NCI-H1930 (cell line): ENCODE measurements at places on chromosomes 4 and X.

GRCh38 chr4:153791746-153792617 lies 3.1 kb upstream of the SFRP2 start:
- DNase-seq, result peak; percentile 61

DNA sequence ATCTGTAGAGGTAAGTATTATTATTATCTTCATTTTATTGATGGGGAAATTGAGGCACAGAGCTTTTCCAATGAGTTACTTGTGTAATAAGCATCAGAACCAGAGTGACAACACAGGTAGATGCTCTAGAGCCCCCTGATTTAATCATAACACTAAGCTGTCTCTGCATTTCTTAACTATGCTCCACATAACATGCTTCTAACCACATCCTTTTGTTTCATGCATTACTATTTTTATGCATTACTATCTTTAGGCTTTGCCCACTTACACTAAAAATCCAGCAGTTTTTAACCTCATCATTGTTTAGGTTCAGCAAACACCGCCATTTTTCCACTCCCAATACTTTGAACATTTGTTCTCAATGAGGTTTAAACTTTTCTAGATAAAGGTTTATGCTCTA lies 1900.8 kb upstream of the PCDH10 start:
- DNase-seq, result no peak

- no peak for DNase-seq
Observed at GRCh38 chr4:158004101-158004500, 168.7 kb downstream of the GASK1B start.

DNA sequence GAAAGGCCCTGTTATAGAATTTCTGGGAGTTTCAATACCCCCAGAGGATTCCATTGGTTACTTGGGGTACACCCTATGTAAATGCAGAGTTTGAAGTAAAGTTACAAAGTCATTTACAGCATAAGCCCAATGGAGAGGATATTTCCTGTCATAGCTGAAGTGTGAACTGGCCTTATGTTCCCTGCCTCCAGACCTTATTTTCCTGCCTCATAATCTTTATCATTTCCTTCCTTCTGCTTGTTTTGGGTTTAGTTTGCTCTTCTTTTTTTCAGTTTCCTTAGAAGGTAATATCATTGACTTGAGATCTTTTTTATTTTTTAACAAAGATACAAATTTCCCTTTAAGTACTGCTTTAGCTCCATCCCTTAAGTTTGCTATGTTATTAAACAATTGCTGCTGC lies 85.4 kb downstream of the PPEF1 start:
- no peak for DNase-seq

DNA sequence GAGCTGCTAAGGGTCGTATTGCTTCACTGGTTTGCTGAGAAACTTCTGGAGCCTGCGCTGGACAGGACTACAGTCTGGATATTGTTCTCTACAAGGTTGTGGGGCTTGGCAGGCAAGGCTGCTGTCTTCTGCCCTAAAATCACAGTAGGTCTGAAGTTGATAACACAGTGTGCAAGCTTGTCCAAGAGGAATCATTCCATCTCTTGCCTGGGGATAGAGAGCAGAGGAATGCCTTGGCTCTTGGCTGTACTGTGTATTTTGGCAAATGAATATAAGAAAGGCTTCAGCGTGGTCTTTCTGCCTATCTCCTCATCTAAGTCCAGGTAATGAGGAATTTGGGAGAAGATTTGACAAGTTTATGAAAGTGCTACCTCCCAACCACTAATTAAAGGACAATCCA lies 9.4 kb upstream of the RASL11B start:
- DNase-seq, result no peak

DNA sequence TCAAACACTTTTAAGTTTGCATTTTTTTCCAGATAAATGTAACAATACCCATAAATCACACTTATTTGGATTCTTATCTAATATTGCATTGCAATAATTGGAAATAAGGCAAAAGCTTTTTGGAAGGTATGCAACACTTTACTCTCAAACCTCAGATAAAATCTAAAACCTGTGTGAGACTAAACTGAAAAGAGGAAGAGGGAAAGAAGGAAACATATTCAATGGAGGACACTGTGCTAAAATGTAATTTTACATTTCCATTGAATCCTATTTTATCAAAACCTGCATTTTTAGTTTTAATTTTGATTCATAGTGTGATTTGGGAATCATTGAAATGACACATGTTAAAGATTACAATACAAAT lies 99.4 kb downstream of the HPGD start:
- DNase-seq, result no peak

- DNase-seq, result no peak
Observed at GRCh38 chrX:136192839-136193414, 45.6 kb downstream of the FHL1 start.

DNA sequence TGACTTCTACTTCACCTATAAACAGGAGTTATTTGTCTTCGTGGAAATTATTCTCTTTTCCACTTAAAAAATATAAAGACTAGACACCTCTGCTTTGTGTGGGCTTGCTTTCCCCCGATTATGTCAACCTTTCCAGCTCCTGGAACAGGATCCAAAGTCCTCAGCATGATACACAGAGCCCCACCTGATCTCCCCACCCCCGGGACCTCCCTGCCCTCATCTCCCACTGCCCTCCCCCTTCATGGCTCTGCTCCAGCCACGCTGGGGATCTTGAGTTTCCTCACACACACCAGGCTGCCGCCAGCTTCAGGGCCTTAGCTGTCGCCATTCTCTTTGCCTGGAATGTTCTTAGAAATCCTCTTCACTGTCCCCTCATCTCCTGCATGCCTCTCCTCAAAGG lies 55.3 kb downstream of the MBNL3 start:
- DNase-seq, result no peak

DNA sequence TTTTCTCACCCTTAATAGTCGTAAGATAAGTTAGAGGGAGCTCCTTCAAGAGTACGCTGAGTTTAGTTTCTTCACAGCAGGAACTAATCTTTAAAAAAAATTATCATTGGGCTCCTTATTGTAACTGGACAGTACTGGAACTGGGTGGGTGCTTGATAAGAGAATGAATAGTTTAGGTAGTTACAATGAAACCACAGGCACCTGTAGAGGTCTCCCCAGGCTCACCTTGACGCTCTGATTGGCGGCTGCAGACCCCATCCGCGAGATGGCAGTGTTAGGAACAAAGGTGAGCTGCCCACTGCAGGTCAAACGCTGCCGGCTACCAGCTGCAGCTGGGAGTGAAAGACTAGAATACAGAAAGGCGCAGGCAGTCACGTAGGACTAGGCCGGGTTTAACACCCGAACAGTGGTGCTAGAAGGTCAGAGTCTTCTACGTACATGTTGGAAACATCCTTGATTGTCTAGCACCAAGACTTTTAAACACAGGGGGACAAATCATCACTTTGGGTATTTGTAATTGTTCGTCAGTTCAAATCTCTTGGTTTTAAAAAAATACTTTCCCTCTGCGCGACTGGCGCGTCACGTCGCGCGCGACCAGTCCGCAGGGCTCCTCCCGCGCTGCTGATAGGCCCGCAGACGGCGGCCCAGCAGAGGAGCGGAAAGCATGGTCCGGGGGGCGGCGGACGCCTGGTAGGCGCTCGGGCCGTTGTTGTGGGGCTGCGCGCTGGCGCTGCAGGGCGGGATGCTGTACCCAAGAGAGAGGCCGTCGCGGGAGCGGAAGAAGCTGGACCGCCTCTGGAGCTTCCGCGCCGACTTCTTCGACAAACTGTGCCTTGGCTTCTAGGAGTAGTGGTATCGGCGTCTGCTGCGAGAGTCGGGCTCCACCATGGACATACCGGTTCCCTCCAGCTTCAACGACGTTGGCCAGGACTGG lies 45.6 kb downstream of the SMARCA5 start:
- DNase-seq, result peak; percentile 58

GRCh38 chrX:129653181-129653970 lies 1.4 kb downstream of the APLN start:
- DNase-seq, result no peak

- DNase-seq, result no peak
Observed at GRCh38 chr4:42579903-42580302, 77.0 kb downstream of the ATP8A1 start.

DNA sequence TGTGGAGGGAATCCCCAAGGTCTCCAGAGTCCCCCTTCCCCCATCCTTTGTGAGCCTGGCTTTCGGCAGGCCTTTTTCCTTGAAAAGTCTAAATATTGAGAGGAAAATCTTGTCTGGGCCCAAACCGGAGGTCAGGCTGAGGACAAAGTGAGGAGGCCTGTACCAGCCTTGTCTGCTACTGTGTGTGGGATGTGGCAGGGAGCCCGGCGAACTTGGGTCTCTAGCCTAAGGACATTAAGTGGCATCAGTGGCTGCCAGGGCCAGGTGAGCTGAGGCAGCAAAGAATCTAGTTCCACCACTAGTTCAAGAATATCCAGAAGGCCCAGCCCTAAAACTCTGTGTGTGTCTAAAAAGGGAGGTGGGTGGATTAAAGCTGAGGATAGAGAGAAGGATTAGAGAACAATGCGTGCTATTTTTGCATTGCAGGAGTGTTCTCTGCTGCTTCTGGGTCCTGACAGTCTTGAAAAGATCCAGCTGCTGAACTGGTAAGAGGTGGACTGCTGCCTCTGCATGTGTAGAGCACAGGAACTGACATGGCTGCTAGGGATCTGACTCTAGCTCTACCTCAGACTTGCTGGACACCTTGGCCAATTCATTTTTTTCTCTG lies 1.2 kb upstream of the AMER1 start:
- DNase-seq, result no peak

GRCh38 chr4:66160606-66161005 lies 490.3 kb upstream of the EPHA5 start:
- no peak for DNase-seq

GRCh38 chr4:52618795-52619590 lies 40.1 kb downstream of the USP46 start:
- no peak for DNase-seq

DNA sequence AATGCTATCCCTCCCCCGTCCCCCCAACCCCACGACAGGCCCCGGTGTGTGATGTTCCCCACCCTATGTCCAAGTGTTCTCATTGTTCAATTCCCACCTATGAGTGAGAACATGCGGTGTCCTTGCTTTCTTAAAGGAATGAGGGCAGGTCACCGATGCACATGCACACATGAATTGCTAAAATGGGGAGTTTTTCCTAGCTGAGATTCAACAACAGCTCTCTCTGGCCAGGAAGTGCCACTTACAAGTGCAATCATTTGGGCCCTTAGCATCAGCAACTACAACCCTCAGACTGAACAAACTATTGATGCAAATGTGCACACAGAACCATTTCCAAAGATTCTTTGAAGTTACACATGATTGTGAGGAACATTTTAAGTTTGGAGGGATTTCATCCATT lies 95.7 kb upstream of the IQCM start:
- DNase-seq, result no peak
